ENCODE measurements at places on chromosomes 5 and 9. TPM values are rescaled to one million over a fixed set of nuclear protein-coding genes. Genes with fewer than 3 reads are reported as not detected.

The SLC46A2 gene
- total RNA-seq = not detected

The ZDHHC11 gene
- 20.6 TPM for total RNA-seq

The HEMGN gene
- 3.6 TPM for total RNA-seq

The HTR1A gene
- total RNA-seq = not detected

The FOXD1 gene
- total RNA-seq = 0.07 TPM

The SGCD gene
- total RNA-seq = not detected

The ARHGEF37 gene
- total RNA-seq = 0.80 TPM

The ANXA2R gene
- 26.2 TPM for total RNA-seq

The ANKRD55 gene
- 8.5 TPM for total RNA-seq
